Tibial nerve (tissue), 4 donors: ENCODE measurements at places on chromosomes 4 and X. TPM values are rescaled to one million over a fixed set of nuclear protein-coding genes. Genes with fewer than 3 reads are reported as not detected.

DNA sequence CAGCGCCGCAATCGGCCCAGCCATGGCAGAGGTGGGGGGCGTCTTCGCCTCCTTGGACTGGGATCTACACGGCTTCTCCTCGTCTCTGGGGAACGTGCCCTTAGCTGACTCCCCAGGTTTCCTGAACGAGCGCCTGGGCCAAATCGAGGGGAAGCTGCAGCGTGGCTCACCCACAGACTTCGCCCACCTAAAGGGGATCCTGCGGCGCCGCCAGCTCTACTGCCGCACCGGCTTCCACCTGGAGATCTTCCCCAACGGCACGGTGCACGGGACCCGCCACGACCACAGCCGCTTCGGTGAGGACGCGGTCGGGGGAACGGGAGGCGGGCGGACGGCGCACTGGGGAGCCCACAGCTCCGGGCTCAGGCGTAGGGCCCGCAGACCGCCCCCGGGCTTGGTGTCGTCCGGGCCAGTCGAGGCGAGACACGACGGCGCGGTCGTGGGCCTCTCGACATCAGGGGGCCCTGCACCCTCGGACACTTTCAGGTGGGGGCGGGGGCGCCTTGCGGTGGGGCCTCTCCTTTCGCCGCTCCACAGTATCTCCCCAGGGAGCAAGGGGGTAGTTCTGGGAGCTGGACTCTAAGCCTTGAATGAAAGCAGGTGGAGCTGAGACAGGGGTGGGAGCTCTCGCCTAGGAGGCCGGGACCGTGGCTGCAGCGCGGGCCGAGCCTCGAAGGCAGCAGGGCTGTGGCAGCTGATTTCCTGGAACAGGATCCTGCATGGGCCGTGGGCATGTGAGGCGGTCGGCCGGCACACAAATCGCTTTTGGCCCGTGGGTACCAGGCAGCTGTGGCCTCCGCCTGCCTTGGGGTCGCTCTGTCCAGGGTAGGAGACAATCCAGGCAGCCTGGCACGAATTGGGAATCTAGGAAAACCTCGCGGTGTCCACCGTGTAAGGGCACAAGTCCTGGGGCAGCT lies 722 bp downstream of the FGF16 start:
- DNase-seq: no peak

DNA sequence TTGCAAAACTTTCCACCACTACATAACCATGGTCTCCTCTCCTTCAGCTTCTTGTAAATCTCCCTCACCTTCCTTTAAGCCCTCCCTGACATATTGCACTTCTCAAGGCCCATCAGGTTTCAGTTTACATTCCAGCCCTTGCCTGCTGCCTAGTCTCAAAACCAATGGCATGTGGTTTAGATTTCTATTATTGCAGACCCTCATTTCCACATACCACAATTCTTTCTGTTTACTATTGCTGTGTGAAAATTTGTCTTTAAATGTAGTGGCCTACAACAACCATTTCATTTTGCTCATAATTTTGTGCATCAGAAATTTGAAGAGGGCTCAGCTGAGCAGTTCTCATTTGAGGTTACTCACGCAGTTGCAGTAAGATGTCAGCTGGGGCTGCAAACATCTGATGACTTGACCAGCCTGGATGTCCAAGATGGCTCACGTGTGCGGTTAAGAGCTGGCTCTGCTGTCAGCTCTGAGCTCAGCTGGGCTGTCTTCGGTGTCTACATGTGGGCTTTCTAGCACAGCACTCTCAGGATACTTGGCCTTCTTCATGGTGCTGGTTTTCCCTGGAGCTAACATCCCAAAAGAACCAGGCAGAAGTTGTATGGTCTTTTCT lies 29.9 kb upstream of the SOD3 start:
- no peak for DNase-seq

USP17L25 gene
- total RNA-seq: not detected

GRCh38 chr4:188428935-188429334 lies 289.7 kb downstream of the TRIML1 start:
- DNase-seq: no peak

DNA sequence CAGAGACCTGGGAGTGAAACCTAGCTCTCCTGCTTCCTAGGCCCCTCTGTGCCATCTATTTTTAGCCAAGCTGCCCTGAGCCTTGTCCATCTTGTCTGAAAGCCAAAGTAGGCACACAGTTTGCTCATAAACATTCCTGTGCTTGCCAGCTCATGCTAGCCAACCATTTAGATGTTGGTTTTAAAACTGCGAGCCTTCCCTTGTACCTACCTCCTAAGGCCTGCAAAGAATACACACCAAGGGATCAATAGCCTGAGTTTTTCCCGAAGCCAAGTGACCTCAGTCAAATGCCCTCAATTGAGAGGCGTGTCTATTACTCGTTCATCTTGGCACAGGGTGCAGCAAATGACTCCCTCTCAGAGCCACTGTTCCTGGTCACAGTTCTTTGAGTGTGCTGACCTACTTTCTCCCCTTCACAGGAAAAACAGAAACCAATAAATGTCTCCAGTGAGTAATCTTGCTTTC lies 48.5 kb downstream of the ZCCHC12 start:
- DNase-seq: no peak

DNA sequence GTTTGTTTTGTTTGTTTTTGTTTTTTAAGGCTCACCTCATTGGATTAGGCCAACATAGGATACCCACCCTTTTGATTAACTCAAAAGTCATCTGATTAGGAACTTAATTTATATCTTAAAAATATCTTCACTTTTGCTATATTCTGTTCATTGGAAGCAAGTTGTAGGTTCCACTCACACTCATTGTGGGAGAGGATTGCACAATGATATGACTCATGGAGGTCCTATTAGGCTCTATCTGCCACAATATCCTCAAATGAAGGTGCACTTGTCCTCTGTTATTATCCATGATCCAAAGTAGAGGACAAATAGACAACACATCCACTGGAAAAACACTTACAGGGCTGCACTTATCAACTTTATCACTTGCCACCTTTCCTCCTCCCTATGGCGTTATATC lies 60.5 kb upstream of the ADAMTS3 start:
- no peak for DNase-seq

- DNase-seq: no peak
These were observed 158.5 kb upstream of the HCCS start for GRCh38 chrX:10952619-10953018.

DNA sequence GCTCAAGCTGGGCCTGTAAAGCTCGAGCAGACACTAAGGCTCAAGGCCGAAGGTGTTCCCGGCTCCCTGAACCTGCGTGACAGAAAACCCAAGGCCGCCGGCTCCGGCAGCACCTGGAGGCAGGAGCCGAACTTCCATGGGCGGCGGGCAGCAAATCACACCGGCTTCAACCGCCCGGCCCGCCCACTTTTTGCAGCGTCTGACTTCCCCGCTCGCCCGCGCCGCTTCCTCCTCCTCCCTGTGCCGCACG lies 940 bp upstream of the NSD2 start:
- DNase-seq: peak; percentile 66

SLAIN2 gene
- total RNA-seq: 53.8 TPM

CHRDL1 gene
- total RNA-seq: 145 TPM

VGLL1 gene
- total RNA-seq: not detected

GRCh38 chr4:24337451-24338190 lies 246.7 kb downstream of the DHX15 start:
- no peak for DNase-seq
